ENCODE measurements at places on chromosomes 3 and 15.

GRCh38 chr3:28586325-28586724, 237.7 kb upstream of the AZI2 start:
- DNase-seq = no peak

DNA sequence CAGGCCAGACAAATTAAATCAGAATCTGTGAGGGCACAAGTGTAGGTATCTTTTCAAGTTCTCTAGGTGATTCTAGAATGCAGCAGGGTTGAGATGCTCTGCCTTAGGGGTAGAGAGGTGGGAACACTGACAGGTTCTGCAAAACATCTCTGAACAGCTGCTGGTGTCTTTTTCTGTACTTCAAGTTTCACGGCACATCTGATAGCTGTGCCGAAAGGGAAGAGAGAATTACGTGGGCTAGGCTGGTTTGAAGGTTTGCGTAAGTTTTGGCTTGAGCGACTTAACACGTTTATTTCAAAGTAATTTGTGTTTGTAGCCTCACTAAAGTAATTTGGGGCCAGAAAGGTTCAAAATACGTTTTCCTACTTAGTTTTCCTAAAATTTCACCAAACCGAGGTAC, 22.5 kb downstream of the PXK start:
- no peak for DNase-seq

DNA sequence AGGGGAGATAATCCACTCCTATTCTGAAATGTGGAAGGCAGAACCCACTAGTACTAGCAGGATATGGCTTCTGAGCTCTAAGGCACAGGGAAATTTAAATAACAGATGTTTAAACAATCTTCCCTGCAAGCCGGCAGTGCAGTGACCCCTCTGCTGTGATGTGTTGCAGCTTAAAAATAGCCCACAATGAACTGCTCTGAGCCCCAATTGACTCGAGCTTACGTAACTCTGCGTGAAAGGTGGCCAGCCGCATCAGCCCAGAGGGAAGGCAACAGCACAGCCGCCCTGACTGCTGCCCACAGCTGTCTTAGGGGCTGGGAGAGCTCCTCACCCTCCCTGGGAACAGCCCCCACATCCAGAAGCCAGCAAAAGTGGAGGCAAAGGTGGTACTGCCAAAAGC, 12.5 kb upstream of the CAMKV start:
- DNase-seq = no peak

DNA sequence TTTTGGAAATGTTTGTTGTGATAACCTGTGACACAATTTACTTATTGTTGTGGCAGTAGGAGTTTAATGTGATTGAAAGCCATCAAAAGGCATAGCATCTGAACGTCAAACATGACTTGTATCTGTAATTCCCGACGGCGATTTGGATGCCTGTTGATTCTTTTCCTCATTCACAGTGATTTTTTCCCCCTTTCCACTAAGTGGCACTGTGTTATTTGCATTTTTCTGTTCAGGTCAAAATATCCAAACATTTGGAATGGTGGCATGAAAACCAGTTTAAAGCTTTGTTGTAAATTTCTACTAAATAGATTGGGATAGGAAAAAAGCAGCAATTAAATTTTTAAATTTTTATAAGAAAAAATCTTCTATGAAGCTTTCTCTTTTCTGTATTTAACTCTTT, 259.9 kb upstream of the KCNH8 start:
- no peak for DNase-seq

Measured in stimulated activated CD8-positive, alpha-beta memory T cell treated with anti-CD3 and anti-CD28 coated beads, Interleukin-2, amount 100 ng/mL, for 1 hour (primary cell).